ENCODE measurements at places on chromosomes 3 and 15.

DNA sequence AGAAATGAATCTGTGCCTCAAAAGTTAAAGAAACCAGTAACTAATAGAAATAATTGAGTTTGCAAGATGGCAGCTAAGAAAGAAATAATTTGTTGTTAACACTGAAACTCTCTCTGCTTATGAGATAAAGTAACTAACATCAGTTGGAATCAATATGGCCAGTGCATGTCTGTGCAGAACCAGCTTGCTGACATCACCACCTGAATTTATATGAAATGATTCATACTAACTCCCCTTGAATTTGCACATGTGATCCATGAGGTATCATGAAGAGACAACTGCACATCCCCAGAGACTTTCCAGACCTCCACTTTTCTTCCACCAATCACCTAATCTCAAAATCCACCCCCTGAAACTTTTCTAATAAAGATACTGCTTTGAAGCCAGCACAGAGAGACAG lies 10.3 kb upstream of the SLC25A38 start:
- H3K4me3 ChIP-seq, result no peak overlapping the region
- H3K36me3 ChIP-seq, result no peaks in the 10 kb centered on the region
- no peaks in the 10 kb centered on the region for H3K4me1 ChIP-seq
- DNase-seq, result no peak
- H3K27ac ChIP-seq, result no peak overlapping the region
- H3K27me3 ChIP-seq, result no peaks in the 10 kb centered on the region

DNA sequence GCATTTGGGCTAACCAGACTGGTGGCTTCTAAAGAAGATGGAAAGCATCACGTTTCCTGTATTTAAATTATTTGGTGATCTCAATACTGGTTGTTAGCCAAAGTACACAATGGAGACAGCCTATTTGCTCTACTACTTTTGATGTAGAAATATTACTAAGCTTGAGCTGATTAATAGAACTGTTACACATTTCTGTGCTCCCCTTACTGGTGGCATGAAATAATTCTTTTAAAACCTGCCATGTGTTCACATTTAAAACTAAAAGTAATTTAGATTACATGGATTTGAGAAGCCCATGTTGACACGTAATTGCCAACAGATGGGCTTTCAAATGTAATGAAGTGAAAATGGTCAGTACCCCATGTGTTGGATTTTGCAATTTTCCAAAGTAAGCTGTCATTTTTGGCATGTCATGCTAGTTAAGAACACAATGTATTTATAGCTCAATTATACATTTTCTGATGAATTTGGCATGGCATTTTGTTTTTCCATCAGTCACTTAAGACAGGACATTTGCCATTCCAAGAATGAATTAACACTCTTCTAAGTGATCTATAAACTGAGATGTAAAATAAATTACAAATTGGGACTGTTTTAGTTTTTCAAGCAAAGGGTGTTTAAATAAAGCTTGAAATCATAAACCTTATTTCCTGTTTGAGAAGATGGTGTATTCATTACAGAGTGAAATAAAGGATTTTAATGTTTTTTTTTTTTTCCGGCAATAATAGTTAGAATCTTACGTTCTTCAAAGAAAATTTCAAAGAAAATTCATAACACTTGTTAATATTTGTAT lies 10.8 kb upstream of the RARRES1 start:
- DNase-seq, result no peak
- no peak overlapping the region for H3K27ac ChIP-seq
- H3K36me3 ChIP-seq, result peaks cover 6% of the 10 kb centered on the region
- no peaks in the 10 kb centered on the region for H3K27me3 ChIP-seq
- H3K4me3 ChIP-seq, result no peak overlapping the region

DNA sequence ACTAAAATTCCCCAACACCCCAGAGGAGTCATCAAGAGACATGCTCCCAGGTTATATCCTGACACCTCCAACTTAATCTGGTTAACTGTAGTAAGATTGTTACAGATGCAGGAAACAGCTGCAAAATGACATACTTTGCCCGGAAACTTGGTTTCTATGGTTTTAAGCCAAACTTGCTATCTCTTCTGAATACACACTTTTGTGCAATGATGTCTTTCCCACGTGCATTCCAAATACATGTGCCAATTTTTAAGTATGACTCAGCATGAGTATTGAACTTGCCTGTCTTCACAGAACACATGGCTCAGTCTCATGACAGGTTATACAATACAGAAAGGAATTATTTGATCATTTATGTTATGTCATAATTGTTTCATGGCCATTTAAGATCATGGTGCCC lies 207.0 kb upstream of the DCBLD2 start:
- no peak overlapping the region for H3K27ac ChIP-seq
- no peaks in the 10 kb centered on the region for H3K36me3 ChIP-seq
- no peaks in the 10 kb centered on the region for H3K27me3 ChIP-seq
- no peak for DNase-seq

DNA sequence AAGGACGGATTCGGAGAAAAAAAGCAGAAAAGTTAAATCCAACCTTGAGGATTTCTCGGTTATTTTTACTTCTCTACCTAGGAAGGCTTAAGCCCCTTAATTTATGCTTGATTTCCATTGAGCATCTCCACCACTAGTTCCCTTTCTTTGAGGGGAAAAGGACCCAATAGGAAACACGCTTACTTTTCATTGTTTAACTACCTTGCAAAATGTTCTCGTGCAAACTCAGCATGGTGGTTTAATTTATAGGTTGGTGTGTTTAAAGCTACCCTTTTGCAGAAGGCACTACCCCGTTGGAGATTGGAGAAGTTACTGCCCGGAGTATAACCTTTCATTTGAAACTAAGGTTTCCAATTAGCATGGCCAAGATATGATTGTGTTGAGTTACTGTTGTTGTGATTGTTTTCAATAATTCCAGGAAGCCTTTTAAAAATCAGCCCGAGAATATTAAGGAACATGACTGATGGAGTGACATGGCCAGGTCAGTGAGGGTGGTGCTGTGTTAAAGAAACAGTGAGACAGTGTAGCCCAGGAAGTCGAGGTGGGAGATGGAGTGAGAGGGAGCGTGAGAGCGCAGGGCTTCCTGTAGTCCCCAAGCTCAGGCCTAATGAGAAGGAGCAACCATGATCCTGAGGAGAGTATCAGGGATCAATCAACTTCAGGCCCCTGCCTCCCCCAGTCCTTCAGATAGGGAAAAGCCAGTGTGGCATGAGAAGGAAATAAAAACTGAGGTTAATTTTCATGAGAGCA lies 76.6 kb downstream of the AQP9 start:
- H3K4me3 ChIP-seq, result no peak overlapping the region
- no peaks in the 10 kb centered on the region for H3K36me3 ChIP-seq
- no peak for DNase-seq
- no peaks in the 10 kb centered on the region for H3K27me3 ChIP-seq

DNA sequence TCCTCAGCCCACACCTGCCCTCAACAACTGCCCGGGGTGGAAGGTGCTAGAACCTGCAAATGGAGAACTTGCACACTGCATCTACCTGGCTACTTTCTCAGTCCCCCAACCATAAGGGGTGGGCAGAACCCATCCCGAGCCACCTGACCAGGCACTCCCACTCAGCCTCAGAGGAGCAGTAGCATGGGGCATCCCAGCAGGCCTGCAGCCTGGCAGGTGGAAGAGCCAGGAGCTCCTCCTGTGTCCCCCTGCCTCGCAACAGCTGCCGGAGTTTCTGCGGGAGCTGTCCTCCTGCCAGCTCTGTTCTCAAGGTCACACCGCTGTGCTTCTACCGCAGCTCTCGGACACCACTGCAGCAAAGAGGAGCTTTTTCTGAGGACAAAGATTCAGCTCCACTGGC lies 27.5 kb downstream of the RAB6B start:
- no peak overlapping the region for H3K4me3 ChIP-seq
- H3K4me1 ChIP-seq, result no peaks in the 10 kb centered on the region
- no peaks in the 10 kb centered on the region for H3K36me3 ChIP-seq
- no peaks in the 10 kb centered on the region for H3K27me3 ChIP-seq
- no peak for DNase-seq

- no peak overlapping the region for H3K27ac ChIP-seq
- H3K36me3 ChIP-seq, result no peaks in the 10 kb centered on the region
- no peaks in the 10 kb centered on the region for H3K27me3 ChIP-seq
- no peak overlapping the region for H3K4me3 ChIP-seq
- no peak for DNase-seq
- peaks cover 23% of the 10 kb centered on the region for H3K4me1 ChIP-seq
Observed at GRCh38 chr3:171753025-171753472, 57.2 kb downstream of the PLD1 start.

- peaks cover 95% of the 10 kb centered on the region for H3K36me3 ChIP-seq
- no peaks in the 10 kb centered on the region for H3K4me1 ChIP-seq
- H3K27ac ChIP-seq, result peak overlapping the region; percentile 14
- no peak overlapping the region for H3K4me3 ChIP-seq
- H3K27me3 ChIP-seq, result no peaks in the 10 kb centered on the region
Observed at GRCh38 chr3:30673425-30674341, 67.3 kb downstream of the TGFBR2 start.

DNA sequence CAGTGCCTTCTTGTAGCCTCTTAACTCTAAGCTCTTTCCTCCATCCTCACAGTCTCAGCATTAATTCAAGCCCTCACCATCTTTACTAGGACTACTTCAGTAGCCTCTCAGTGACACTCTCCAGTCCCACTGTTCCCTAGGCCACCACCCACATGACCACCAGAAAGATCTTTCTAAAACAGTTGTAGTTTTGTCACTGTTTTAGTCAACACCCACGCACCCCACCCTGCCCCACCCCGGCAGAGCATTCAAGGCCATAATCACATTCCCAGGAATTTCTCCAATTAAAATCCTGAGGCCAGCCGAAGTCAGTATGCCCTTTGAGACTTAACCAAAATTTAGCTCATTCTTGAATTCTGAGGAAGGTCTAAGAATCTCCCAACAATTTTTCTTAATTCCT lies 31.2 kb upstream of the PSMD6 start:
- no peaks in the 10 kb centered on the region for H3K27me3 ChIP-seq
- no peaks in the 10 kb centered on the region for H3K4me1 ChIP-seq
- DNase-seq, result no peak
- no peaks in the 10 kb centered on the region for H3K36me3 ChIP-seq

- no peak overlapping the region for H3K27ac ChIP-seq
- no peaks in the 10 kb centered on the region for H3K36me3 ChIP-seq
- no peak for DNase-seq
- H3K4me3 ChIP-seq, result no peak overlapping the region
- H3K27me3 ChIP-seq, result no peaks in the 10 kb centered on the region
Observed at GRCh38 chr3:35724106-35724505, 84.8 kb downstream of the ARPP21 start.

DNA sequence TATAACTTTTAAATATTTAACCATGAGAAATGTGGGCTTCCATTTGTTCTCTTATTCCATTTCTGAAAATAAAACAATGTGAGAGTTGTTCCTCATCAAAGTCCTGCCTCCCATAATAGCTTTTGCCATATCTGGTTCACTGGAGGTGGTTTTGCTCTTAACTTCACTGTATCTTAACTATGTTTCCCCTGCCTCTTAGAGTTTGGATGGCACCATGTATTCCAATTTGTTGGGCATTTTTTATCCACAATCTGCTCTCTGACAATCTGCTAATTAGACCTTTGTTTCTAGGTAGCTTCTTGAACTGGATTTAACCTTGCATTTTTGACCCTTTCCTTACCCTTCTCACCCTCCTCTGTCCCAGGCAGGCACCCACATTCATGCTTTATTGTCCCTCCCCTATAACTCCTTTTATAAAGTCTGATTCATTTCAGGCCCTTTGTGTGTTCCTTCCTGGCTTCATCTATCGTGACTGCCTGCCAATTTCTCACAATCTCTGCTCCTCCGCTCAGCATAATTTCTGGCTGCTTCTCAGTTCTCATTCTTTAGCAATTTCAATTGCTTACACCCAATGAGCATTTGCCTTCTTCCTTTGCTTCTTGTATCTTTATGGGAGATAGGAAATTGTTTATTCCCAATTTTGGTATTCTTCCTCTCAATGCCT lies 144.2 kb upstream of the ARHGEF26 start:
- no peaks in the 10 kb centered on the region for H3K4me1 ChIP-seq
- H3K27me3 ChIP-seq, result no peaks in the 10 kb centered on the region
- no peak overlapping the region for H3K4me3 ChIP-seq
- H3K36me3 ChIP-seq, result no peaks in the 10 kb centered on the region

DNA sequence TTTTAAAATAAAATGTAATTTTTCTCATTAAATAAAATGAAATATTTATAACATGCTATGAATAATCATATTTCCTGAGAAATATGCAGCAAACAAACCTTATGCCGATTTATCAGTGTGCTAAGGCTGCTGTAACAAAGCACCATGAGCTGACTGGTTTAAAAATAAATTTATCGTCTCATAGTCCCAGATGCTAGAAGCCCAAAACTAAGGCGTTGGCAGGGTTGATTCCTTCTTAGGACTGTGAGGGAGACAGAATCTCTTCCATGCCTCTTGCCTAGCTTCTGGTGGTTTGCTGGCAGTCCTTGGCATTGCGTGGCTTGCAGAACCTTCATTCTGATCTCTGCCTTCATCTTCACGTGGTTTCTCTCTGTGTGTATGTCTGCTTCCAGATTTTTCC lies 740.3 kb downstream of the OTOL1 start:
- H3K27ac ChIP-seq, result no peak overlapping the region
- H3K27me3 ChIP-seq, result no peaks in the 10 kb centered on the region
- H3K4me3 ChIP-seq, result no peak overlapping the region
- H3K4me1 ChIP-seq, result no peaks in the 10 kb centered on the region
- no peak for DNase-seq

DNA sequence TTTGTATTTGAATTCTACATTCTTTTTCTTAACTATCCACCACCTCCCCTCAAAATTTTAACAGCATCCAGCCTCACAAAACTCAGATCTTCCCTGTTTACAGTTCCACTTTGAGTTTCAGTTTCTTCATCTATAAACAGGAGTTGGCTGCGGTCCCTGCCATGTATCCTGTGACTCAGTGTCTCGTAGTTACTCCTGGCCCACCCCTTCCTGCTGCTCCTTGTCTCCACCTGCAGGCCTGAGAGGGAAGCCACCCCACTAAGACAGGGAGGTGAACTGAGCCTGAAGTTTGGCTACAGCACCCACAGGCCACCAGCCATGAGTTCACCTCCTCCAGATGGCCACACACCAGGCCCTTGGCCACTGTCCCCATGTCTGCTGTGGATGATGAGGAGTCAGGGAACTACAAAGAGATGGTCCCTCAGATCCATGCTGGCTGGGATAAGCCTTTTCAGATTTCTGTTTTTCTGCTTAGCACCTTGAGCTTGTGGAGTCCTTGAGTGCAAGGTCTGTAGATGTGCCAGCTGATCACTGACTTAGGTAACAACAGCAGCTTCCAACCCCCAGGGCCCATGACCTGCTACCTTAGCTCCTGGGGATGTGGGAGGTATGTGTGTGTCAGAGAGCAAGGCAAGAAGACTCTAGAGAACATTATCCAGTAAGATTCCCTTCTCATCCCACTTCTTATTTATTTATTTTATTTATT lies 37.5 kb downstream of the CD86 start:
- H3K27ac ChIP-seq, result no peak overlapping the region
- no peaks in the 10 kb centered on the region for H3K36me3 ChIP-seq
- H3K4me3 ChIP-seq, result no peak overlapping the region
